ENCODE measurements at places on chromosomes 1 and 21. TPM values are rescaled to one million over a fixed set of nuclear protein-coding genes. Genes with fewer than 3 reads are reported as not detected.

GRCh38 chr1:7940745-7941436, at the start of gene TNFRSF9:
Gene TNFRSF9, minus strand, starts transcription at chr1:7940839. Its CDS starts 845 bp downstream, at chr1:7939994.
- no peak for DNase-seq

- no peak for DNase-seq
Observed at GRCh38 chr1:226349801-226350518, 41.0 kb upstream of the LIN9 start.

The TNNI3K gene
- 23.4 TPM for total RNA-seq

- DNase-seq, result no peak
Observed at GRCh38 chr1:2904191-2904590, 102.7 kb upstream of the TTC34 start.

Data from occipital lobe (tissue), 3 donors.